CD4-positive, alpha-beta memory T cell (primary cell): ENCODE measurements at places on chromosomes 1 and 21. TPM values are rescaled to one million over a fixed set of nuclear protein-coding genes. Genes with fewer than 3 reads are reported as not detected.
A peak's percentile ranks its signal among the peaks of the same experiment; 100 is the strongest.

GRCh38 chr21:42353623-42354022 lies 2.8 kb upstream of the TFF2 start:
- H3K36me3 ChIP-seq = no peaks in the 10 kb centered on the region
- H3K4me1 ChIP-seq = no peaks in the 10 kb centered on the region
- H3K4me3 ChIP-seq = no peak overlapping the region
- no peaks in the 10 kb centered on the region for H3K27me3 ChIP-seq
- no peak overlapping the region for H3K27ac ChIP-seq

DNA sequence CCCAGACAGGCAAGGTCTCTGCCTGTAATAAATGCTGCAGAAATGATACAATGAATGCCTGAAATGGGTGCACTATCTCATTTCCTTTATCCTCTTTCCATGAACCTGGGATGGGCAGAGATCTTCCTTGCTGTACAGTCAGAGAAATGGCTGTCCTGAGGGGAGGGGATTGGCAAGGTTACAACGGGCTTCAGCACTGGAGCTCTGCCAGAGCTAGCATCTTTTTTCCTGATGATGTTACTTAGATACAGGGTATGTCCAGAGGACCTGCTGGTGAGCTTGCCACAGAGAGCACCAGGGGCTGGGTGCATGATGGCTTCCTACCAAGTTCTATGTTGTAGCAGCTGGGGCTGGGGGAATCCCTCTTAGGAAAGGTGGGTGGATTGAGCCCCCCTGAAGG lies 115.1 kb downstream of the PLXNA2 start:
- H3K4me1 ChIP-seq = peaks cover 5% of the 10 kb centered on the region
- DNase-seq = no peak
- no peaks in the 10 kb centered on the region for H3K36me3 ChIP-seq
- H3K27ac ChIP-seq = no peak overlapping the region
- no peaks in the 10 kb centered on the region for H3K27me3 ChIP-seq

- no peak overlapping the region for H3K4me3 ChIP-seq
- H3K27ac ChIP-seq = no peak overlapping the region
- H3K4me1 ChIP-seq = no peaks in the 10 kb centered on the region
- H3K36me3 ChIP-seq = no peaks in the 10 kb centered on the region
These were observed 18.7 kb downstream of the RIPK4 start for GRCh38 chr21:41747943-41748738.

DNA sequence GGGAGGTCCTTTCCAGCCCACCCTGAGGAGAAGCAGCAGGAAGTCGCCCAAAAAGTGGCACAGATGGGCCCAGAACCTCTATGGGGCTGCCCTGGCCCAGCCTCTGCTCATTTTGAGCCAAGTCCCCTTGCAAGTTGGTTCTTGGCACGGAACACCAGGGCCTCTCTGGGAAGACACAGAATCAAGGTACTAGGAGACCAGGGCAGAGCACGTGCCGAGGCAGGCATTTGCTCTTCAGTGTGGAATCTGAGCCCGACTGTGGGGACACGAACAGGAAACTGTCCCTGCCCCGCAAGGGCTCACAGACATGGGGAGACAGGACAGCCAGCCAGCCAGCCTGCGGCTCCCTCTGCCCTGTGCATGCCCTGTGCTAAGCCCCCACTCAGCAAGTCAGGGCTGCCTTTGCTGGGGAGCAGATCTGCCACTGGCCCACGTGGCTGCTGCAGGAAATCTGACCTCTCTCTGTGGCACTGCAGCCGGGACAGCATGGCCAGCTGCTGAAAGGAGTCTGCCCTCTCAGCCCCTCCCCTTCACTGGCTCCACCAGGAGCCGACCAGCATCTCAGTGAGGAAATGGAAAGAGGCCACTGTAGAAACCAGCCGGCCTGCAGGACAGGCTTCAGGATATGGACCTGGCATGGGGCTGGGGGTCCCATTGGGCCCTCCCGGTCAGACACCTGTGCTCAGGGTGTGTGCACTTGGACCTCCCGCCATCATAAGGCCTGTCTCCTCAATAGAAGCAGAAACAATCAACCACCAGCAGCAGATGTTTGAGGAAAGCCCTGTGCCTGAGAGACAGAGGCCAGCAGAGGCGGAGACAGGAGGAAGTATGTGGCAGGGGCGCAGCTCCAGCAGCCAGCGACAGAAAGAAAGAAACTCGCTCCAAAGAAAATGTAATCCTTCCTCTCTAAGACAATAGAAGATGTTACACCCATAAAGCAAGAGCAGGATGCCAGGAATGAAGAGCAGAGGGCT lies 3.7 kb downstream of the ARHGEF16 start:
- DNase-seq = no peak
- H3K36me3 ChIP-seq = no peaks in the 10 kb centered on the region
- peaks cover 7% of the 10 kb centered on the region for H3K27me3 ChIP-seq
- H3K4me1 ChIP-seq = peaks cover 10% of the 10 kb centered on the region
- no peak overlapping the region for H3K27ac ChIP-seq

- H3K27ac ChIP-seq = no peak overlapping the region
- peaks cover 68% of the 10 kb centered on the region for H3K36me3 ChIP-seq
- H3K27me3 ChIP-seq = no peaks in the 10 kb centered on the region
- no peaks in the 10 kb centered on the region for H3K4me1 ChIP-seq
These were observed 34.7 kb downstream of the ZBTB17 start for GRCh38 chr1:15941044-15941840.

DNA sequence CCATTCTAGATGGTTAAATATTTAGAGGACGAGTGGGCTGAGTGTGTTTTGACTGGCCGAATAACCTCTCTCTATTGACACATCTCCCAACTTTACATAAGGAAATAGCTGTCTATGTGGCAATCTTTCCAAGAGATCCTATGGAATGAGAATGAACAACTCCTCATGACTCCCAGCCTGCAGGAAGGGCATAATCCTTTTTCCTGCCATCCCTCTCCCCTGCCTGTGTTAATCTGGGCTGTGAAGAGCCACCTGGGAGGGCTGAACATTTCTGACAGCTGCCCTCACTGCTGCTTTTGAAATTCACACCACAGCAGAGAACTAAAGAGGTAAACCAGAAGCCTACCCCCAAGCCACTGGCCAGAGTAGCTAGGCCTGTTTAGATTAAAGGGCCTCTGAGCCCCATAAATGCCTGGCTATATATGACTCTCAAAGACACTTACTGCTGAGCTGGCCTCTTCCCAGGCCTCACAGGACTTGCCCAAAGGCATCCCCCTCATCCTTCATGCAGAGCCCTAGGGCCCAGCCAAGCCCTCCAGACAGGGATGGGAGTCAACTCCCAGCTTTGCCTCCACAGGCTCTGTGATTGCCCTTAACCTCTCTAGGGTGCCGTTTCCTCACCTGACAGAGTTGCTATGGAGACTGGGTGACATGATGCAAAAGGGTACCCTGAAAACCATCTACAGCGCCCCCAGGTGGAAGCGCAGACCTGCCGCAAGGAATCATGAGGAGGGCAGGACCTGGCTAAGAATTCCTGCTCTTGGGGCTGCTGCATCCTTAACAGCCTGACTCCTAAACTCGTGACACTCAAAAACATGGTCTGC lies 42.0 kb upstream of the LDLRAP1 start:
- no peaks in the 10 kb centered on the region for H3K27me3 ChIP-seq
- H3K4me1 ChIP-seq = peaks cover 21% of the 10 kb centered on the region
- H3K36me3 ChIP-seq = peaks cover 18% of the 10 kb centered on the region
- no peak overlapping the region for H3K4me3 ChIP-seq
- DNase-seq = no peak

- peak overlapping the region; percentile 39 for H3K4me3 ChIP-seq
- peak overlapping the region; percentile 94 for H3K27ac ChIP-seq
- peaks cover 44% of the 10 kb centered on the region for H3K4me1 ChIP-seq
- H3K36me3 ChIP-seq = peaks cover 6% of the 10 kb centered on the region
- H3K27me3 ChIP-seq = no peaks in the 10 kb centered on the region
These were observed 1.4 kb downstream of the LRRC41 start for GRCh38 chr1:46301808-46302640.

DNA sequence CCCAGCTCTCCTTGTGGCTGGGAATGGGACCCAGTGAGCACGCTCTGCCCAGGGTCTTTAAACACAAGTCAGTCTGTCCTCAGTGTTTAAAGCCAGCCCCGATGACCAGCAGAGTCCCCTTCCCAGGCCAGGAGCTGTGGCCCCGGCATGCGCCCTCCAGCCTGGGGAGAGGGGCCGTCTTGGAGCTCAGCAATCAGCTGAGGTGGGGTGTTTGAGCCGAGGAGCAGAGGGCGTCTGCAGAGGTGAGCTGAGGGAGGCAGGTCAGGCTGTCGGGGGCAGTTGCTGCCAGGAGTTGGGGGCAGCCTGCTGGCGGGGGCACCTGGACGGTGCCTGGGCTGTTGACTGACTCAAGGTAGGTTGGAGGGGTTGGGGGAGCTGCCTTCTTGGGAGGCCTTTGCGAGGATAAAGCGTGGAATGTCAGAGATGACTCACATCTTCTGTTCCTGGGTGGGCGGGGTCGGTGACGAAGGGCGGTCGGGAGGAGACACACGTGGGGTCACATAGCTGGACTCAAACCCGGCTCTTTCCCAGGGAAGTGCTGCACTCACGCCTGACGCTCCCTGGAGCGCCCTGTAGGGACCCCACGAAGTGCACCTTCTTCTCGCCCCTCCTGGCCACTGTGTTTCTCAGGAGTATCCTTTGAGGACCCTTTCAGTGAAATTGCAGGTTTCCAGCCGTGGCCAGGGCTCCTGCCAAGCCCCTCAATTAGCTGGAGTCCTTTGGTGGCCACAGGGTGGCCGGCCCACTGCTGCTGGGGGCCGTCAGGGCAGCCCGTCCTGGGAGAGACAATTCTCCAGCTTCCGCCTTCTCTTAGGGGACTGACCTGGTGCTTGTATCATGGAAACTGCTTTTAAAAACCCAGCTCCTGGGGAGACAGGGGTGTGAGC lies 86.2 kb downstream of the SIK1 start:
- H3K4me1 ChIP-seq = no peaks in the 10 kb centered on the region
- no peaks in the 10 kb centered on the region for H3K27me3 ChIP-seq
- no peaks in the 10 kb centered on the region for H3K36me3 ChIP-seq
- no peak overlapping the region for H3K27ac ChIP-seq
- no peak for DNase-seq
- no peak overlapping the region for H3K4me3 ChIP-seq

DNA sequence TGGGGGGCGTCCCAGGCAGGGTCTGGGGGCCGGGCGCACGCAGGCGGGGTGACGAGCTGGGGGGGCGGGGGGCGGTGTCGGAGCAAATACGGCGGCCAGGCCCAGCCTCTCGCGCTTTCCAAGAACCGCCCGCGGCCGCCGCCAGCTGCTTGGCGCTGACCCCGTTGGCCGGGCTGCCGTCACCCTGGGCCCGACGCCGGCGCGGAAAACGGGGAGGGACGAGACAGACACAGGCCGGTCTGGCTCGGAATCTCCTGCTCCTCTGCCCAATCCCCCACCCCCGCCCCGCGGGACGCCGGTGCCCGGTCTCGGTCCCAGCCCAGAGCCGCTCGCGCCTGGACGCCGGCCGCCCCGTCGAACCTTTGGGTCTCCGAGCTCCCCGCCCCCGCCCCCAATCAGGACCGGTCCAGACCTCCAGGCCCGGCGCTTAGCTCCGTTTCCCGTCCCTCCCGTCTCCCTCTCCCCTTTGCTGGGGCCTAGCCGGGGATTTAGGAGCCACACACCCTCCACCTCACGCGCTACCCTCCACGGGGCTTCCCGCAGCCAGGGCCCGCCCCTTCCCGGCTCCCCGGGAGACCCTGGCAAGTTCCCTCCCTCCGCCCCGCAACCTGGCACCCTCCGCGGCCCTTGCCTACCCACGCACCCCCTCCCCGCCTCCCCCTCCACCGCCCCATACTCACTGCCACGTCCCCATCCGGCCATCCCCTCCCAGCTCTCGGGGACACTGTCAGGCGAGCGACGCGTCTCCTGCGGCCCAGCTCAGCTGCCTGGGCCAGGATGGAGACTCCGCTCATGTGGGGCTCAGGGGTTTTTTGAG lies 800 bp upstream of the MMP23B start:
- DNase-seq = no peak
- peaks cover 19% of the 10 kb centered on the region for H3K4me1 ChIP-seq
- no peaks in the 10 kb centered on the region for H3K27me3 ChIP-seq

GRCh38 chr1:53294567-53294966 lies 33.3 kb downstream of the LRP8 start:
- no peaks in the 10 kb centered on the region for H3K27me3 ChIP-seq
- H3K4me3 ChIP-seq = no peak overlapping the region
- peak overlapping the region; percentile 1 for H3K27ac ChIP-seq
- DNase-seq = peak; percentile 20
- peaks cover 49% of the 10 kb centered on the region for H3K4me1 ChIP-seq

GRCh38 chr1:233293556-233294446 lies 1.7 kb downstream of the PCNX2 start:
- no peak overlapping the region for H3K27ac ChIP-seq
- H3K27me3 ChIP-seq = no peaks in the 10 kb centered on the region
- H3K36me3 ChIP-seq = no peaks in the 10 kb centered on the region
- peaks cover 20% of the 10 kb centered on the region for H3K4me1 ChIP-seq
- no peak for DNase-seq
- H3K4me3 ChIP-seq = no peak overlapping the region

TBCE gene
- 17.5 TPM for total RNA-seq

NBPF20 gene
- total RNA-seq = 3.8 TPM

OR14K1 gene
- not detected for total RNA-seq

USH2A gene
- total RNA-seq = not detected

GJC2 gene
- total RNA-seq = 0.61 TPM

MFAP2 gene
- not detected for total RNA-seq

HPCA gene
- 0.70 TPM for total RNA-seq
